Ammon's horn (tissue), 1 donor: ENCODE measurements at places on chromosomes 1 and 21.
A peak's percentile ranks its signal among the peaks of the same experiment; 100 is the strongest.

- no peak for DNase-seq
Observed at GRCh38 chr1:80054129-80054528, 1047.6 kb upstream of the ADGRL4 start.

DNA sequence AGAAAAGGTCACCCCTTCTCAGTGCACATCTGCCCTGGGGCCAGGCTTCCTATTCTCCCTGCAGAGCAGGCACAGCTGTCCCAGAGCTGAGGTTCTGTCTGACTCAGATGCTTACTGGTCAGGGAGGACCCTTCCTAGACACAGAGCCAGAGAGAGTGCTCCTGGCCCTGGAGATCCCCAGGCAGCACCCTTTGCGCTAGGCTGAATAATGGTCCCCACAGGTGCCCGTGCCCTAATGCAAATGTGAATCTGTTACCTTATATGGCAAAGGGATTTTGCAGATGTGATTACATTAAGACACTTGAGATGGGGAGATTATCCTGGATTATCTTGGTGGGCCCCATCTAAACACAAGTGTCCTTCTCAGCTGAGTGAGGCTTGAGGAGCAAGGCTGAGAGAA, 2.6 kb upstream of the TNNI1 start:
- DNase-seq, result no peak

GRCh38 chr1:210302501-210302900, 26.2 kb upstream of the HHAT start:
- DNase-seq, result peak; percentile 52

DNA sequence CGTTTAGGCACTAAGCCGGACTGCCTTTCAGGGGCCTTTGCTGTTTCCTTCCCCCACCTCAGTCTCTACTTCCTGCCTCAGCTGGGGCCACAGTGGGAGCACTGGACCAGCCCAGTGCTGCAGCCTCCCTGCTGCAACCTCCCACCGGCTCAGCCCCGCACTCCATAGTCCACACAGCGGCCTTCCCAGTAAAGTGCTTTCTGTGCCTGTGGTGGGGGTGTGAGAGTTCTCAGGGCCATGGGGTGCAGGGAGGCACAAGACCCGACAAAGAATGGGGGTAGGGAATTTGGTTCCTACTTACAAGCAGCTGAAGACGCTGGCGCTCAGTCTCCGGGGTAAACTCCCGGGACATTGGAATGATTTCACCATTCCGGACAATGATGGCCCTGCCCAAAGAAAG, 3.5 kb downstream of the PPM1J start:
- no peak for DNase-seq

GRCh38 chr1:71766748-71767147, 515.6 kb downstream of the NEGR1 start:
- no peak for DNase-seq

DNA sequence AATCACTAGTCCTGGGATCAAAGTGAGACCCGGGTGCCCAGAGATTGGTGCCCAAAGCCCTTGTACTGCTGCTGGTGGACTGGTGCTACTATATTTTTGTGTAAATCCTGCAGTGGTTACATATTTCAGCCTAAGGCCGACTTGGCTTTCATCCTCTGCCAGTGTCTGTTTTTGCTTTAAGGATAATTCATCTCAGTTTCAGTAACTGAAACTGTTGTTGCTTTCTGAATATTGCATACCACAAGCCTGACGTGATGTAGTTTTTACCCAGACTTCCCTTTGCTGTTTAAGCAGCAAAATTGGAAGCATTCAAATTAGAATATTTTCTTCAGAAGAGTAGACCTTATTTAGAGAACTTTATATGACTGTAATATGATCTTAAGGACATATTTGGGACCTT, 341.8 kb downstream of the RYR2 start:
- DNase-seq, result no peak

- no peak for DNase-seq
Observed at GRCh38 chr1:209428241-209428921, 155.1 kb upstream of the CAMK1G start.

GRCh38 chr21:31644643-31645042, 14.8 kb upstream of the SOD1 start:
- no peak for DNase-seq

DNA sequence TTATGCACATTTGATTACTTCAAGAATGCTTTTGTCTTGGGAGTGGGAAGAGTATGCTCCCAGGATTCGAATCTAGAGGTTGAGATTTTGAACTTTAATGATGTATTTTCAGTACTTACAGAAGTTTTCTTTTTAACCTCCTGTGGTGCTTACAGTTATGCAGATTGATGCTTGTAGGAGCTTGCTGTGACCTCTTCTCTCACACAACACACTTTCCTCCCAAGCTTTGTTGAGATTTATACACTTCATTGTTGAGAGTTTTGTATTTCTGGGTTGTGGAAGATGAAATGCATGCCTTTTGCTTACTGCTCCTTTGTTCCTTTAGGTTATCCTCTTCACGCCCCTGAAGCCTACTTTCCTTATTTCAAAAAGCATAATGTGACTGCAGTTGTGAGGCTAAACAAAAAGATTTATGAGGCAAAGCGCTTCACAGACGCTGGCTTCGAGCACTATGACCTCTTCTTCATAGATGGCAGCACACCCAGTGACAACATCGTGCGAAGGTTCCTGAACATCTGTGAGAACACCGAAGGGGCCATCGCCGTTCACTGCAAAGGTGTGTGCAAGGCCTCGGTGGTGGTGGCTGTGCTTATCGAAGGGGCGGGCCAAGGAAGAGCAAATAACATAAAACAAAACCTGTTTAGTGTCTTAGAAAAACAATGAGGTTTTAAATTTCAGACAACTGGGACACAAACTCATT, 75.5 kb upstream of the GPR88 start:
- DNase-seq, result no peak

DNA sequence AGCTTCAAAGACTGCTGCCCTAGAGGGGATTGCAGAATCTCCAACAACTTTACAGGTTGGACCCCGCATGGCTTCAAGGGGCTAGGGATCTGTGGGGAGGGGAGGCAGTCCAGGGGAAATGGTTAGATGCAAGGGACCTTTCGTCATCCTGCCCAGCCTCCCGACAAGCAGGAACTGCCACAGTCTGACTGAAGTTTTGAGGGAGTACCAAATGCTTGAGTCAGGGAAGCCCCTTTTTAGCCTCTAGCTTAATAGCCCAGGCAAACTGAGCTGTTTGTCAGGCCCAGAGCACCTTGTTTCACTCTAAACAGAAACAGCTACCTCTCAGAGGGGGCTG, 1.1 kb downstream of the TOR3A start:
- DNase-seq, result no peak

- DNase-seq, result no peak
Observed at GRCh38 chr1:230317823-230318819, 108.0 kb downstream of the PGBD5 start.

- no peak for DNase-seq
Observed at GRCh38 chr1:113977906-113978305, 1.4 kb upstream of the OLFML3 start.

GRCh38 chr1:180155182-180155682, 563 bp downstream of the QSOX1 start:
- DNase-seq, result no peak

GRCh38 chr21:32141318-32141633, 137.6 kb downstream of the MIS18A start:
- DNase-seq, result no peak

DNA sequence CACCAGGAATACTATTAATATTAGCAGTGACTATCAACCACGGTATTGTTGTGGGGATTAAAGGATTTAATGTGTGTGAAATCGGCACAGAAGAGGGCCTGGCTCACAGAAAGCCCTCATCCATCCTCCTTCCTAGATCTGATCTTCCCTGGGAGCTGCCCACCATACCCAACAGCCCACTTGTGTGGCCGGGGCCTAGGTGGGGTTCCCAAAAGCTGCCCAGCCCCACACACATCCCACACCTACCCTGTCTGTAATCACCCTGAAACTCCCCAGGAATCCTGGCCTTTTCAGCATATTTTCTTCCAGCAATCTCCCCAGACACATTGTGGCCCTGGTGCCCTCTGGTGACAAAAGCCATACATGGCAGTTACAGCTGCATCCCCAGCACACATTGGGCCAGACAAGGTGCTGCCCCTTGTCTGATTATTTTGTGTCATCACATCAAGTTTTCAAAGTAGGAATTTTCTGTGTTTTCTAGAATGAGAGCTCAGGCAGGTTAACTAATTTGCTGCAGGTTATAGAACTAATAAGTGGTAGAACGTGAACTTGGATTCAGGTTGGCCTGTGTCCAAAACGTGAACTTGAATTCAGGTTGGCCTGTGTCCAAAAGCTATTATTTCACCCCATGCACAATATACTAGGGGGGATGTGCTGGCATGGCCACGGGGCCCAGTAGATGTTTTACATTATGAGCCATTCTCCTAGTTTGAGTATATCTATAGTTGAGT, 5.3 kb upstream of the SLC6A9 start:
- DNase-seq, result peak; percentile 90

DNA sequence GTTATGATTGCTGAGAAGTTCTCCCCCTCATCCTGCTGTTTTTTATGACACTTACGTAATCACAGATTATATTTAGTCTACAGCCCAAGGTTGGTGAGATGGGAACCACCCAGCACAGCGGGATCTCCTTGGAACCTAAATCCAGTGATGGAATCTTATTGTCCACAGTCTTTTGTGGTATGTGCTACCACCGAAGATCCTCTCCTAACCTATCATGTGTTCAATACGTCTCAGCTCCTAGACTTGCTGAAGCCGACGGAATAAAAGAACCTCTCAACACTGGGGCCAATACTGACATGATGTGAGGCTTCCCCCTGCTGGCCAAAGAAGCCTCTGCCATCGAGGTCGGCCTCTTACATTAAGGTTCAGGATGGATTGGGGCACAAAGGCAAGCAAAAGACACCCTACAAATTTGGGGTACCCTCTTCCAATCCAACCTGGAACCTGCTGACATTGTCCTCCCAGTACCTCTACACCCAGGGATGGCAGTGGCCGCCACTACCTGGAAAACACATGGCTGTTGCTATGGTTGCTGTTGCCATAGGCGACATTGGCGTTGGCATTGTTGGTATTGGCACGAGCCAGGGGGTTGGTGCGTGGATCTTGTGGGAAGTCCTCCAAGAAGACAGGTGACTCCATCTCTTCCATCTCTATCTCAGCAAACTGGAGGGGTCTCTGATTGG, 19.4 kb upstream of the KIF21B start:
- peak; percentile 90 for DNase-seq

DNA sequence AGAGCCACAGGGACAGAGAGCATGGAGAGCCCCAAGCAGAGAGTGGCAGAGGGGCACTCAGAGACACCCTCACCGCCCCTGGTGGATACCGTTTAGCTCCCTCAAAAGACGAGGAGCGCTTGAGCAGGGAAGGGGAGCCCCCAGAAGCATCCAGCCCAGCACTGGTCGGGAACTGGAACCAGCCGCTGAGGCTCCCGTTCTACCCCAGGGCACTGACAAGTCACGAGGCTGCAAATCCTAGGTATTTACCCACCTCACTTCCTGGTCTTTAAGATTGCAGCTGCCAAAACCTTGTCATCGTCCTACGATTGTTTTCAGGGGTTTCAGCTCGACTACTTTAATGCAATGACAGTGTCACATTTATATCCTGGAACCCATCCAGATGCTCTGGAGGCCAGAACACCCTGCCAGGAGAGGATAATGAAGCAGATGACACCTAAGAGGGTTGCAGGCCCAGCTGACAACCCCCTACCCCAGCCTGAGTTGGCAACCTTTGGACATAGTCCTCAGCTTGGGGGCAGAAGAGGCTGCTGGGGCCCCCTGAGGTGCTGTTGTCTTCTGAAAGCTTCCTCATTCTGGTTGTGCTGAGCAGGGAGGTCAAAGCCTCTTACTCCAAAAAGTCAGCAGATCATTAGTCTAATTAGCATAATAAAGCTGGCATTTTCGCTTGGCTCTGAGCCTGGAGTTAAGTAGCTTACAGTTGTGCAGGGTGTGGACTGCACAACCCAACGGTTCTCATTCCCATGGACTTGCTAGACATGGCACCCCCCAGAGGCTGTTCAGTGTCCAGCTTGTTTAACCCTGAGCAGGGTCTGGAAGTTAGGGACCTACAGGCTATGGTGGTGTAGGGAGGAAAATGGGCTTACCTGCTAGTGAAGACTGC, 20.6 kb upstream of the BACE2 start:
- DNase-seq, result no peak

DNA sequence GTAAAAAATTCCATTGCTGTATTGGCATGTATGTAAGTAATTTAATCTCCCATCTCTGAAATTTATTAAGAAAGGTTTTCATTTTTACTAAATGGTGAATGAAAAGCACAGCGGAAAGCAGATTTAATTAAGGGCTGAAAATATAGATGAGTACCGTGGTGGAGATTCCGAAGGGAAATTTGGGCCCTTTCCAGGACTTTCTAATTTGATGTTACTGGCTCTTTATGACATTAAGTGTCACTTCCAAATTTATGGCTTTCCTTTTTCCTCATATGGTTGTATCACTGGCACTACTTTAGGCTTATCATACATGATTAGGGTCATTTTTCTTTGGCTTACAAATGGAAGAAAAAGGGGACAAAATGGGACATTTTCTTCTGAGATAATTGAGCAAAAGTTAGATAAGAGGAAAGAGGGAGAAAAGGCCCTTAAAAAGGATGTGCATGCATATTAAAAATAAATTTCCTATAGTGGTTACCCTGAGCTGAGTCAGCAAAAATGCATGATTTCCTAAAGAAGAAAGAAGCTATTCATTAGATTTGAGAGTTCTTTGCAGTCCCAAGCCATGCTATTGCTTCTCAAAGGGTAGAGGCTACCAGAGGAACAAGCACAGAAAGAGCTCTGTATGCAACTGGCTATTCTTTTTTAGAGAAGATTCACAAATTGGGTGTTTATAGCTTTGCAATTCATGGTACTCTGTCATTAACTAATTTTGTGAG, 74.9 kb upstream of the CNIH3 start:
- DNase-seq, result no peak

DNA sequence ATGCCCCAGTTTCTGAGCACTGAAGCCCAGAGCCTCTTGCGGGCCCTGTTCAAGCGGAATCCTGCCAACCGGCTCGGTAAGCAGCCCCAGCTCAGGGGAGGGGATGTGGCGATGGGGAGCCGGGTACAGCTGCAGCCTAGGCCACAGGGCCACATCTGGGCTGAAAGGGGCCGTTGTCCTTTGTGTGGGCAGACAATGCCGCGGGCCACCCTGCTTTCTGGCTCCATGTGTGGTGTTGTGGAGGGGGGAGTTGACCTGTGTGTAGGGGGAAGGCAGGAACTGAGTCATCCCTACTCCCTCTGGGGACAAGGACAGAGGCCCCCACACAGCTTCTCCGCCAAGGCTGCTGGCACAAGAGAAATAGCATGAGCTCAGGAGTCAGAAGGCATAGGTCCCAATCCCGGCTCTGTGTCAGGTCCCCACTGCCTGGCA, 26.0 kb downstream of the RPS6KA1 start:
- peak; percentile 98 for DNase-seq

DNA sequence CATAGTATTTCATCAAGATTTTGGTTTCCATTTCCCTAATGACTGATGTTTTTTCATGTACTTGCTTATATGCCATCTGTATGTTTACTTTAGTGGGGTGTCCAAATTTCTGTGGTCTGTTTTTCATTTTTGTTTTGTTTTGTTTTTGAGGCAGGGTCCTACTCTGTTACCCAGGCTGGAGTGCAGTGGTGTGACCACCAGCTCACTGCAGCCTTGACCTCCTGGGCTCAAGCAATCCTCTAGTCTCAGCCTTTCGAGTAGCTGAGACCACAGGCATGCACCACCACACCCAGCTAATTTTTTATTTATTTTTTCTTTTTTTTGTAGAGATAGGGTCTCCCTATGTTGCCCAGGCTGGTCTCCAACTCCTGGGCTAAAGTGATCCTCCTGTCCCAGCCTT, 378.0 kb upstream of the VAMP3 start:
- DNase-seq, result no peak

GRCh38 chr1:247329097-247329617, 2.5 kb downstream of the ZNF496 start:
- DNase-seq, result no peak
